ENCODE measurements at places on chromosomes 4 and X.

DNA sequence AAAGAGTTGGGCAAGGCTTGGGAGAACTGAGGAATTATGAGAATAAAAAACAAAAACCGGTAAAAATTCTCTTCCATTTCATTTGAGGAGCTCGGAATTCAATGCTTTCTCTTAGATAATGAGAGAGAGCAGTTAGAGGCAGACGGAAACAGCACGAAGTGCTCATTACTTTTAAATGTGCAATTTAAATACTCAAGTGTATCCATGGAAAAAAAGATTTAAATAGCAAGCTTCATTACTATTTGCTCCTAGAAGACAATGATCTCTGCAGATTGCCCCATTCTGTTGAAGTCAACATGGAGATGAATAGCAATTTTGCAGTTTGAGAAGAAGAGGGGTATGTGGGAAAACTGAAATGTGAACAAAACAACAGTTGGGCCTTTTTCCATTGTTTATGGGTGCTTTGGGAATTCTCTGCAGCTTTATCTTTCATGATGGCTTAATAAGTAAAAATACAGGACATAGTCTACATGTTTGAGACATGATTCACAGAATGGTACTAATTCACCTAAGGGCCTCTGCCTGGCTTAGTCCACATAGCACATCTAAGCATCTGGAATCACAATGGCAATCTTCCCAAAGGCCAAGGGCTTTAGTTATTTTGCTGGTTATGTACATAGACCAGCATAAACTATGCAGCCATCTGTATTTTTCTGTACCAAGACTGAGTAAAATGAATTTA is 512.7 kb upstream of the FAT1 start:
- peak; percentile 74 for DNase-seq

DNA sequence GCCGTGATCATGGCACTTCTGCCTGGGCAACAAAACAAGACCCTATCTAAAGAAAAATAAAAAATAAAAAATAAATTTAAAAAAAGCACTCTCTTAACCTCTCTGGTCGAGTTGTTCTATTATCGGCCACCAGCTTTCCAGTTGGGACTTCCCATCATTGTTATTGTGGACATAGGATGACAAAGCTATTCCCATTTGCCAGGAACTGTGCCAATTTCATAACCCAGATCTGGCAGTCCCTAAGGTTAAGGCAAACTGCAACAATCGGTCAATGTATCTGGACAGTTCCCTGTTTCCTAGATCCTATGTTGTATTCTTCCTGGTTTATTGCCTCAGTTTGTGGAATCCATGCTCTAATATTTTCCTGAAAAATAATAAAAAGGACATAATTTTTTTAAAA is 17.8 kb upstream of the ANXA5 start:
- no peak for DNase-seq

DNA sequence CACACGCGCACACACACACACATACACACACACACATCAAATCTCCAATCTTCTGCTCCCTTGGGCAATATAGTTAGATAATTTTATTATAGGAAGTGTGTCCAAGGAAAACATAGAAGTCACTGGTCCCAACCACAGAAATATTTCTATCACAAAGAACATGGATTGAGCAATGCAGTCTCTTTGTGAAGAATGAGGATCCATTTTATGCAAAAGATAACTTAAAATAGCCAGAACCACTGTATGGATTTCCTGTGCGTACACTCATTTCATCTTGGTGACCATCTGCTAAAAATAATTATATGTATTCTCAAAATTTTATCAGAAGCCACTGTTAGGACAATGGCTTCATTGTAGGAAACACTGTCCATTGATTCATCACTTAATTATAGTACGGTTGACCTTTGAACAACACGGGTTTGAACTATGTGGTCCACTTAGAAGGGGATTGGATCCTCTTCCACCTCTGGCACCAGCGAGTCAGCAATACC is 169.6 kb upstream of the MXRA5 start:
- DNase-seq, result no peak

DNA sequence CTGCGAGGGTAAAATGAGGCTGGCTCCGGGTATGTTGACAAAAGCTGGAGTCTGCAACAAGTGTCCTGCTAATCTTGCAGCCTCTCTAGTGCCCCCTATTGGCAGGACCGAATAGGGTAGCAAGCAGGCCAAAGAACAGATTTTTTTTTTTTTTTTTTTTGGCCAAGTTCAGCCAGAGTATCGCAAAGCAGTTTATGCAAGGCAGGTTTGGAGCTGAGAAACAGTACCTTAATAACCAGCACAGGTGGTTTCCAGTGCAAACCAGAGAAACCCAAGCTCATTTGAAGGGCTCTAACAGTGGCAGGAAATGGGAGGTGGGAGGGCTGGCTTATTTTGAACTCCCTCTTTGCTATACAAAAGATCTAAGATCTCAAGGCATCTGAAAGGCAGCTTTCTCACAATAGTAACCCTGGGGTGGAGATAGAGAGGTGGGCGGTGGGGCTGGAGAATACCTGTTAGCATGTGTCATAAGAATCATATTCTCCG is 38.2 kb upstream of the OCIAD2 start:
- DNase-seq, result peak; percentile 80

DNA sequence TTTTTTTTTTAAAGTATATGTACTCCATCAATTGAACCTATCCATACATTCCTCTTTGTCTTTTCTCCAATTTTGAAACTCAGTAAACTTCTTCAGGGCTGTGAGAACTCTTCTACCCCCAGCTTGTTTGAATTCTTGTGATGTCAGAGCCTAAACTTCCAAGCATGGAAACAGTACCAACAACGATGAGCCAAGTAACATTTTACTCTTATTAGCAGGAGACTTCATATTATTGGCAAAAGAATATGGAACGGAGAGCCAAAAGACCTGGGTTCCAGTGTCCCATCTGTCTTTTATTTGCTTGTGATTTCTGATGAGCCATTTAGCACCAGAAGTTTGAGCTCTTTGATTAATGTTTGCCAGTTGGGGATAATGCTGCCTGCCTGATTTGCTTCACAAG is 5.3 kb downstream of the DIAPH2 start:
- no peak for DNase-seq

GRCh38 chr4:8039853-8040252 is 100.2 kb upstream of the AFAP1 start:
- no peak for DNase-seq

DNA sequence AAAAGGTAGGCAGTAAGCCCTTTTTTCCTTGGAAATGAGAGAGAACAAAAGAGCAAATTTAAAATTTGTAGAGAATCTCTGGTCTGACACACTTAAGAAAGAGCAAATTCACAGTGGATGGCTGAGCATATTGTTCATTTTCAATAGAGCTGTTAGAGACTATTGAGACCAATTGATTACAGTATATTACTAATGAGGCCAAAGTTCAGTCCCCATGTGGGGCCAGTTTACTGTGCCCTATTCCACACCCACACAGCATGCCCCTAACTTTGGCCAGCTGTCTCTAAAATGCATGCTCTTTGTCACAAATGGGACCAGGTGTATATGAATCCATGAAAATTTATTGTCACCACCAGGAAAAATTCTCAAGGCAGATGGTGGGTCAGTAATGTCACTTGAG is 470.5 kb downstream of the PCDH7 start:
- DNase-seq, result no peak

GRCh38 chr4:105189855-105190650 is 43.4 kb downstream of the TET2 start:
- DNase-seq, result no peak

- DNase-seq, result peak; percentile 27
These were observed 20.0 kb downstream of the CLDN22 start for GRCh38 chr4:183300070-183300469.

GRCh38 chr4:1868293-1868692 is 2.9 kb upstream of the NSD2 start:
- DNase-seq, result no peak

- DNase-seq, result peak; percentile 29
These were observed 89.7 kb upstream of the NDP start for GRCh38 chrX:44062840-44063239.

DNA sequence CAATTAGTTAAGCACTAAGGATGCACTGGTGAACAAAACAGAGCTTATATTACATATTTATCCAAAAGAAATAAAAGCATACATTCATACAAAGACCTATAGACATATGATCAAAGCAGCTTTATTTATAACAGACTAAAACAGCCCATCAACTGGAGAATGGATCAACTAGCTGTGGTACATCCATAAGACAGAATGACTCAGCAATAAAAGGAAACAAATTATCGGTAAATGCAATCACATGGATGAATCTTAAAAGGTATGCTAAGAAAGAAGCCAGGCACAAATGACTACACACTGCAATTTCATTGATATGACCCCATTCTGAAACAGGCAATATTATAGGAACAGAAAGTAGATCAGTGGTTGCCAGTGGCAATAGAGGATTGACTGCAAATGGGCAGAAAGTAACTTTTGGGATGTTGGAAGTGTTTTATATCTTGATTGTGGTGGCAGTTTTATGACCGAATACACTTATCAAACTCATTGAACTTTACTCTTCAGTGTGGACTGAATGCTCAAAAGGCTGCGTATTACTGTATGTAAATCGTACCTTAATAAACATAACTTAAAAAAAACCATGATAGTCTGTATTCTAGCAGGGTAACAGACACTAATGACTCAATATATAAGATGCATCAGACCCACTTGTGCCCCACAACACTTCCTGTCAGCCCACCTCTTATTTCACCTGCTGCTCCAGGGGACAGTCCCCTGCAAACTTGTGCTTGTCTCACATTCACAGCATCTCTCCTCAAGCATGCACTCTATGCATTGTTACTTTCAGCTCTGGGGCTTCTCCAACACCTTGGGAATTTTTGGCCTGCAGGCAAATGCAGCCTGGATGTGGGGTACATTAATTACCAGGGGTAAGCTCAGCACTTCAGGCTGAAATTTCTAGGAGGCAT is 59.1 kb downstream of the MID1IP1 start:
- DNase-seq, result no peak

DNA sequence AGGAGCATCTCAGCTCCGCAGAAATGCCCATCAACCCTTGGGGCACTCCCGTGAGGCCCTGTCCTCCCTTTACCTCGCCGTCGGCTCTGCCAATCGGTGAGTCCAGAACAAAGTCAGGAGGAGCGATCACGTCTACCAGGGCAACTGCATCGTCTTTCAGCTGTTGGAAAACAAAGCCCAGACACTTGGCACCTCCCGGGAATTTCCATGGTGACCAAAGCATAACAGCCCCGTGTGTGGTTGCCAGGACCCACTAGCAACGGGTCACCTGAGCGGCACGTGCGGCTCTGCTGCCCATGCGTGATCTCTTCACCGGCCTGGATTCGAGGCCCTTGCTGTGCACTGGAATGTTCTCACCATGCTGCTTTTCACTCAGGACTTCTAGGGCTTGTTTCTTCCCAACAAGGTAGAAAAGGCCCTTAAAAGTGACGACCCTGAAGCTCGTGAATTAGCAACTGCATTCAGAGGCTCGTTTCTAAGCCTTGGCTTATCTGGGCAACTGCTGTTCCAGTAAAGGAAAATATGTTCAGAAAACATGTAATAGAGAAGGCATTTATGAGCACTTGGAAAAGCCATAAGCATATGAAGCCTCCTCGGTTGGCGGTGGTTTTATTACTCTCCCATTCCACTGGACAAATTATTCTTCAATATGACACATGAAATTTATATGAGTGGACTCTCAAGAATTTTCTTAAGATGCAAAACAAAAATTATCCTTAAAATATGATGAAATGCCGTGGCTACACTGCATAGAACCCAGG is 69.5 kb downstream of the ACOX3 start:
- DNase-seq, result no peak
